ENCODE measurements at places on chromosomes 3 and 15.

DNA sequence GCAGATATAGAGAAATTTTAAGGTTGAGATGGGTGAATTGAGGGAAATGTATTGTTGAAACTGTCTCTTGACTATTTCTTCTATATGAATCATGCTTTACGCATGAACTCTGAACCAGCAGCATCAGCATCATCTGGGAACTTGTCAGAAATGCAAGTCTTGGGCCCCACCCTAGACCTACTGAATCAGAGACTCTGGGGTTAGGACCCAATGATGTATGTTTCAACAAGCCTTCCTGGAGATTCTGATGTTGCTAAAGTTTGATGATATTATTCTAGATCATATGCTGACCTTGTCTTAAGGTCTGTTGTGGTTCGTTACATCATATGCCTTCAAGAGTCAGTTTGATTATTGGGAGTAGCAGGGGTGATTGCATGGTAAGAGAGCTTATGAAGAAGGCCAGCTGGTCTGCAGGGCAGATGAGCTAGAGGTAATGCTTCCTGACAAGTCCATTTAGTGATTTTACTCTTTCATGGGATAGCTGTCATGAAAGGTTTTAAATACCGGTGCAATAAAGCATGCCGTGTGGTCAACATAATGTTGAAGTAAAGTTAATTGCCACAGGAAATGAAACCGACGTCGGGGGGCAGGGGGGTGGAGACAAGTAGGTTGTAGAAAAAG lies 152.4 kb upstream of the MRPL3 start:
- DNase-seq, result no peak

DNA sequence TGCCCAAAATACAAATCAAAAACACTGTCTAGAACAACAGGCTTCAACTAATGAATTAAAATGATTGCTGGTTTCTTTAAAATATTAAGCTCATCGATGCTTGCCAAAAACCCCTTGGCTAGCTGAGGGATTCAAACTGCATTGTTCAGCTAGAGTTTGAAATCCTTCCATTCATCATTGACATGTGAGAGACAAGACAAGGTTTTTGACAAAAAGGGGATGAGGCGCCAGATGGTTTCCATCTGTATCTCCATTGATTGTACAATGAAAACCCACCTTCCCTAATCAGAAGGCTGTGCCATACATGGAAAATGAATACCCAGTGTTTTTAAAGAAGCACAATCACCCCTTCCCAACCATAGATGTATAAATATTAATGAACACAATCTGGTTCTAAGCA lies 67.8 kb downstream of the THRB start:
- DNase-seq, result no peak

GRCh38 chr3:124347418-124347817 lies 355.5 kb upstream of the ROPN1 start:
- no peak for DNase-seq

DNA sequence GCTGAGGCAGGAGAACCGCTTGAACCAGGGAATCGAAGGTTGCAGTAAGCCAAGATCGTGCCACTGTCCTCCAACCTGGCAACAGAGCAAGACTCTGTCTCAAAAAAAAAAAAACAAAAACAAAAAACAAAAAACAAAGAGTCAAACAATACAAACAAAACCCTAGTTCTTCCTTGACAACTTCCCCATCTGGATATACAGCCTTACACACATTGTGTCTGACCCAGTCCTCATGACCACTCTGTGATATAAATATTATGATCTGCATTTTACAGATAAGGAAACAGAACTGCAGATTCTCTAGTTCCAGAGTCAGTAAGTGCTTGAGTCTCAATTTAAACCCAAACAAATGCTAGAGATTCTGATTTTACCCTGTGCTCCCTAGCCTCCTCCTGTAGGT lies 4.8 kb upstream of the ESYT3 start:
- DNase-seq, result no peak

DNA sequence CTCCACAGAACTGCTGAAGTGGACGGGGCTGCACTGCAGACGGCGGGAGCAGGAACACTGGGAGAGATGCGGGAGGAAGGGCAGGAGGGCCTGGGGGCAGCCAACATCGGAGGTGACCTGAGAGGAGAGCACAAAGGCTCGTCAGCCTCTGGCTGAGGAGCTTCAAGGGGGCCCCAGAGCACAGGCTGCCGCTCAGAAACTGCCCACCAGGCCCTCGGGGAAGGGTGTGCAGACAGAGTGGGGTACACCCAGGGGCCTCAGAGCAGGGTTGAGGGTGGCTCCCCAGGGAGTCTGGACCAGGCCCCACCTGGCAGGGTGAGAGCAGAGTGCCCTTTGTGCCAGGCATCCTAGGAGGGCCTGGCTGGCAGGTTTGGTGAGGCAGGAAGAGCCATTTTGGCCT lies 14.7 kb upstream of the RHO start:
- no peak for DNase-seq

- no peak for DNase-seq
Measured at GRCh38 chr3:189186101-189186500, 14.3 kb downstream of the TPRG1 start.

DNA sequence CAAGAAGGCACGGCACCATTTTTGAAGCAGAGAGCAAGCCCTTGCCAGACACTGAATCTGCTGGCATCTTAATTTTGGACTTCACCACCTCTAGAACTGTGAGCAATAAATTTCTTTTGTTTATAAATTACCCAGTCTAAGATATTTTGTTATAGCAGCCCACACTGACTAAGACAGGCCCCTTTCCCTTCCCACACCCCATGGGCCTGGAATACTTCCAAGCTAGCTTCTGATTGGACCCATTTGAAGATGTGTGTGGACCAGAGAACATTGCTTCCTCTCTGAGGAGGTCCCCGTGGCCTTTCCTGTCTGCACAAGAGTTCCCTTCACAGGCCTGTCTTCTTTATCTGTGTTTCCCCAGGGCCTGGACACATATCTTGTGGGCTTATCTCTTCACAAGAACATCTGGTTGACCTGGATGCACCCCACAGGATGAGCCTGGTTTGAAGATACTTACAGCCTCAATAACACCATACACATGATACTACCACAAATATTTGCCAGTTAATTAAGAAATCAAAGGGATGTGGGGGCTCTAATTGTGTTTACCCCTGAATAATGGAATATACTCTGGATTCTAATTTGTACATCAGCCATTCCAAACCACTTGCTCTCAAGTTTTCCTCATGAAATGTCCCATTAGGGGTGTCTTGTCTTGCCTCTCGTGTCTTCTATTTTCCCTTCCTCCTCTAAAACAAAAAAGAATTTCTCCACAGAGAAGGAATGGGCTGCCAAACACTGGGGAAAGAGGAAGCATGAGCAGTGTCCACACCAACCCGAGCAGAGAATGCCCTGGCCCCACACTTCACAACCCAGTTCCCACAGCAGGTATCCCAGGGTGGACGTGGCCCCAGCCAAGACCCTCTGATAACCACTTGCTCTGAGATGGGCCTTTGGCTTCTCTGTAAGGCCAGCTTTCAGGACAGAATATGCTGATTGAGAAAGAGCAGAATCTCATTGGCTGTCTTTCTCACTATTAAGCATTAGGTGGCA lies 42.5 kb downstream of the GLB1 start:
- no peak for DNase-seq

DNA sequence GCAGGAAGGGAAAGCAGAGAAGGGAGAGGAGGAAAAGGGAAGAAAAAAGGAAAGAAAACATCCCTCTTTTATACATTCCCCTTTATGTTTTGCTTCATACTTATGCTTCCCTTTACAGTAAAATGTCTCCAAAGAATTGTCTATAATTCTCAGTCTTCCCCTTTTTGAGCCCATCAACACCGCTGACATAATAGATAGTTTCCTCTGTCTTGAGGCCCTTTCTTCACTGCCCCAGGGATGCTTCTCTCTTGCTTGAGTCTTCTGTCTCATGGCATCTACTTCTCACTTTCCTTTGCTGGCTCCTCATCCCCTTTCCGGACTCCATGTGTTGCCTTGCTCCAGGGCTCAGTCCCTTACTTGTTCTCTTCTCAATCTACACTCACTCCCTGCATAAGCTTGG lies 99.7 kb upstream of the DAZL start:
- DNase-seq, result no peak

DNA sequence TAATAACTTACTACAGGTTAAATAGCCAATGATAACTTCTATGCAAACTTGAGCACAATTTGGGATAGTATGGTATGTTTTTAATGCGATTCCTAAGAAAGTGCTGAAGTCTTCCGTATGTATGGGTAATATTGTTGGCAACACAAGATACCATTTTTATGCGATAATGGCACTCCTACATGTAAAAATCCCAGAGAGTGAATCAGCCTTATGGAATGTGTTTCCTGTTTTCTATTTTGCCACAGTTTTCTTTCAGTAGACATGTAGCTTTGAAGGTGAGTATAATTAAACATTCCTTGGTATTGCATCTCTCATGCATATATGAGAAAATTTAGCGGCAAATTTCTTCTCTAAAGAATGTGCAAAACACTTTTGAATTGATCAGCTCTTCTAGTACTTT lies 396.8 kb upstream of the AZI2 start:
- DNase-seq, result no peak

DNA sequence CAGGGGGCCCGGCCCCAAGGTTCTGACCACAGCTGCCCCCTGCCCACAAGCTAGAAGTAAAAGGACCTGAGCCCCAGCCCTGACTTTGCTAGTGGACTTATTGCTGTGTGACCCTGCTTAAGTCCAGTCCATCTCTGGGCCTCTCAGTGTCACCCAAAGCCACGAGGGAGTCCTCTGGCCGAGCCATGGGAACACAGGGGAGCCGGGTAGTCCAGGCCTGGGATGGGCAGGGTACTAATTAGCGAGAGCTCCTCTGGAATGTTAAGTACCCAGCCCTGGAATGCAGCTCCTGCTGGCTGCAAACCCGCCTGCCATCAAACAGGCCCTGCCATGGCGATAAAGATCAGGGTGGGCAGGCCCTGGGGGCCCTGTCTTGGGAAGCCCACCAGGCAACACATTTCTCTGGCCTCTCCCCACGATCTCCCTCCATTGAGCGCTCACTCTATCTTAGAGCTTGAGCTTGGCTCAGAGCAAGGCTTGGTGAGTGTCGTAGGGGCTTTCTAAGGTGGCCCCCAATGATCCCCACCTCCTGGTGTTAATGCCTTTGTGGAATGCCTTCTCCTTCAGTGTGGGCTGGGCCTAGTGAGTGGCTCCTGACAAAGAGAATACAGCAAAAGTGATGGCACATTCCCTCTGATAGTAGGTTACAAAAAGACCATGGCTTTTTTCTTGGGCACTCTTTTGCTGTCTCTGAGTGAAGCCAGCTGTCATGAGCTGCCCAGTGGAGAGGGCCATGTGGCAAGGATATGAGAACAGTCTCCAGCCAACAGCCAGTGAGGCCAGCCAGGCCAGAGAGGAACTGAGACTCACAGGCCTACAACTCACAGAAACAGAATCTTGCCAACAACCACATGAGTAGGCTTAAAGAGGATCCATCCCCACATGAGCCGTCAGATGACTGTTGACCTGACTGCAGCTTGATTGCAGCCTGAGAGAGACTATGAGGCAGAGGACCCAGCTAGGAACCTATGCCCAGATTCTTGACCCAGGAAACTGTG lies 133.1 kb downstream of the SMAD6 start:
- no peak for DNase-seq

DNA sequence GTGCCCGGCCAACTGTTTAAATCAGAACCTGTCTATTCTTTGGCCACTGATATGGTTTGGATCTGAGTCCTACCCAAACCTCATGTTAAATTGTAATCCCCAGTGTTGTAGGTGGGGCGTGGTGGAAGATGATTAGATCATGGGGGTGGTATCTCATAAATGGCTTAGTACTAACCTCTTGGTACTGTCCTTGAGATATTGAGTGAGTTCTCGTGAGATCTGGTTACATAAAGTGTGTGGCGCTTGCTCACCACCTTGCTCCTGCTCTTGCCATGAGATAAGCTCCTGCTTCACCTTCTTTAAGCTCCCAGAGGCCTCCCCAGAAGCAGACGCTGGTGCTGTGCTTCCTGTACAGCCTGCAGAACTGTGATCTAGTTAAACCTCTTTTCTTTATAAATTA lies 42.4 kb downstream of the REC114 start:
- no peak for DNase-seq

DNA sequence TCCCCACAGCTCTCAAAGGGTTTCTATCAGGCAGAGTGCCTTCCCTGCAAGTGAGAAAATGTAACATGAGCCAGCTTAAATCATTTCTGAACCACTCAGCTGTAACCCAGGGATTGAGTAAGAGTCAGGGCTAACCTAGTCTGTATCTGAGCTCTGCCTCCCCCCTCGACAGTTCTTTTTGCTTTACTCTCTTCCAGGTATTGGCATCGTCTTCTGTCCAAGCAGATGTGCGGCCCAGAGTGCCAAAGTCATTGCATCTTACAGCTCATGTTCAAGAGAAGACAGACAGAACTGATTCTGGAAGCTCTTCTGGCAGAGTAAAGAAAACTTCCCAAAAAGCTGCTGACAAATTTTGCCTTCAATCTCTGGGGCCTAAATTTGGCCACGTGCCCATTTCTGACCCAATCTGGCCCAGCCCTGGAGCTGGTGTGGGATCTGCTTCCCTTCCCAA lies 74.8 kb downstream of the ABHD5 start:
- no peak for DNase-seq

- no peak for DNase-seq
Measured at GRCh38 chr15:55402707-55403106, 5.5 kb downstream of the CCPG1 start.

- DNase-seq, result no peak
Measured at GRCh38 chr3:46574243-46574646, 8.1 kb upstream of the LRRC2 start.

DNA sequence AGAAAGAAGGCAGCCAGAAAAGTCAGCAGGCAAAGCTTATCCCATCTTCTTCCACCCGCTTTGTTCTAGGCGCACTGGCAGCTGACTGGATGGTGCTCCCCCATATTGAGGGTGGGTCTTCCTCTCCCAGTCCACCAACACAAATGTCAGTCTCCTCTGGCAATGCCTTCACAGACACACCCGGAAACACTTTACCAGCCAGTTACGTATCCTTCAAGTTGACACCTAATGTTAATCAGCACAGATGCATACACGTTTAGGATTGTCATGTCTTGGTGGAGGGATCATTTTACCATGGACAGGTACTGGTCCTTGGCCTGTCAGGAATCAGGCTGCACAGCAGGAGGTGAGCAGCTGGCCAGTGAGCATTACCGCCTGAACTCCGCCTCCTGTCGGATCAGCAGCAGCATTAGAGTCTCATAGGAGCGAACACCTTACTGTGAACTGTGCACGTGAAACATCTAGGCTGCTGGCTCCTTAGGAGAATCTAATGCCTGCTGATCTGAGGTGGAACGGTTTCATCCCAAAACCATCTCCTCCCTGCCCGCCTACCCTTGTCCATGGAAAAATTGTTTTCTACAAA lies 59.1 kb upstream of the PYDC2 start:
- no peak for DNase-seq

DNA sequence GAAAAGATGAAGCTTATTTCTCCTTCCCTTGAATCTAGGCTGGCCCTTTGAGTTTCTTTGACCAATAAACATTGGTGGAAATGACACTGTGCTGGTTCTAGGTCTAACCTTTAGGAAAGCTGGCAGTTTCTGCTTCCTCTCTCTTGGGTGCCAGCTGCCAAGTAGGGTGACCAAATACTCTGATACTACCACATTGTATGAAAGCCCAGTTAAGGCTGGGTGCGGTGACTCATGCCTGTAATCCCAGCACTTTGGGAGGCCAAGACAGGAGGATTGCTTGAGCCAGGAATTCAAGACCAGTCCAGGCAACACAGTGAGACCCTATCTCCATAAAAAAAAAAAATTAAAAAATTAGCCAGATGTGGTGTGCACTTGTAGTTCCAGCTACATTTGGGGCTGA lies 320.7 kb downstream of the ZNF621 start:
- DNase-seq, result no peak

GRCh38 chr15:101276501-101277037 lies 716 bp downstream of the SELENOS start:
- DNase-seq, result no peak

- DNase-seq, result no peak
Measured at GRCh38 chr15:96500508-96500907, 170.0 kb downstream of the NR2F2 start.

Data from left renal cortex interstitium (tissue), 4 donors.